ENCODE measurements at places on chromosomes 4 and X. TPM values are rescaled to one million over a fixed set of nuclear protein-coding genes. Genes with fewer than 3 reads are reported as not detected.
A peak's percentile ranks its signal among the peaks of the same experiment; 100 is the strongest.

TEX13D gene
- total RNA-seq, result not detected

CT55 gene
- total RNA-seq, result not detected

DNA sequence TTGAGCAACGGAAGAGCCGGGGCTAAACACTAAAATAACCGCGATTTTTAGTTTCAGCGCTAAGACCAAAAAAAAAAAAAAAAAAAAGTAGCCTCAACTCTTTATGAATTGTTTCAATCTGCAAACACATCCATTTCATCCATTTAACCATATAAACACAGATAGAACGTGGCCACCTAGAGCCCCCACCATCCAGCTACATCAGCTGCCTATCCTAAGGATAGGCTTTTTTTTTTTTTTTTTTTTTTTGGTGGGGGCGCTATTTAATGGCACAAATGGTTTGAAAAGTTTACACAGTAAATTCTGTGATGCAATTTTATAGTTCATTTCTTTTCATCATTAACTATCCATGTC is 492 bp upstream of the HDAC8 start:
- no peaks in the 10 kb centered on the region for H3K27me3 ChIP-seq
- H3K36me3 ChIP-seq, result no peaks in the 10 kb centered on the region
- peak overlapping the region; percentile 79 for H3K27ac ChIP-seq

GRCh38 chr4:105356194-105356593 is 117.7 kb downstream of the PPA2 start:
- H3K27me3 ChIP-seq, result no peaks in the 10 kb centered on the region
- no peak for DNase-seq
- H3K36me3 ChIP-seq, result no peaks in the 10 kb centered on the region
- H3K4me1 ChIP-seq, result no peaks in the 10 kb centered on the region
- H3K27ac ChIP-seq, result no peak overlapping the region

IBSP gene
- not detected for total RNA-seq

- no peaks in the 10 kb centered on the region for H3K36me3 ChIP-seq
- no peaks in the 10 kb centered on the region for H3K4me1 ChIP-seq
- H3K4me3 ChIP-seq, result no peak overlapping the region
- DNase-seq, result no peak
These were observed 21.7 kb upstream of the CXCL8 start for GRCh38 chr4:73718375-73719373.
